Hypothalamus (tissue), 51 donors: ENCODE measurements at places on chromosomes 3 and 15.

- DNase-seq = no peak
These were observed 64.8 kb downstream of the SAMMSON start for GRCh38 chr3:70064194-70064779.

DNA sequence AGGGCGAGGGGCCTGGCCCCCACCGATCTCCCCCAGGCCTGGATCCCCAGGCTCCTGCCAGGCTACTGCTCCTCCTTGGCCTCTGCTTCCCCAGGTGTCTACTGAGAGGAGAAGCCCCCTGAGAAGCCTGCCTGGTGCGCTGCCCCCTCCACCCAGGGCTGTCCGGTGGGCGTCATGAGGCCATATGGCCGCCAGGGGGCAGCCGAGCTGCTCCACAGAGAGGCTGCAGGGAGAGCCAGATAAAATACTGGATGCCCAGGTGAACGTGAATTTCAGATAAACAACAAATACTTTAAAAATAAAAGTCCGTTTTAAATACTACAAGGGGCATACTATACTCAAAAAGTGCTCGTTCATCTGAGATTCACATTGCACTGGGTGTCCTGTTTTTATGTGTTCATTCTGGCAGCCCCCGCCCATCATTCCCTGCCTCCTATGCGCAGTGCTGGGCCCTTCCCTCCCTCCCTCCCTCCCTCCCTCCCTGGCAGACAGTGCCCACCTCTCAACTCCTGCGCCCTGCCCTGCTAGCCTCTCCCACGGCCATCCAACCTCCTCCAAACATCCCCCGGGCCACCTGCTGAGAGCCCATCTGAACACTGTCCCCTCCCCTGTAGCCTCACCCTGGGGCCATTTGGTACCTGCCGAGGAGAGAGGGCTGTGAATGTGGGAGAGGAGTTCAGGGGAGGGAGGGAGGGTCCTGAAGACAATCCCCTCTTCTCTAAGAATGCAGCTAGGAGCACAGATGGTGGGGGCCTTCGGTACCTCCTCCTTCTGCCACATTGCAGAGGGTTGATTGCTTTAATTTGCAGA lies 29.6 kb downstream of the PSTPIP1 start:
- no peak for DNase-seq

GRCh38 chr15:43769584-43770228 lies 7.1 kb downstream of the ELL3 start:
- no peak for DNase-seq

DNA sequence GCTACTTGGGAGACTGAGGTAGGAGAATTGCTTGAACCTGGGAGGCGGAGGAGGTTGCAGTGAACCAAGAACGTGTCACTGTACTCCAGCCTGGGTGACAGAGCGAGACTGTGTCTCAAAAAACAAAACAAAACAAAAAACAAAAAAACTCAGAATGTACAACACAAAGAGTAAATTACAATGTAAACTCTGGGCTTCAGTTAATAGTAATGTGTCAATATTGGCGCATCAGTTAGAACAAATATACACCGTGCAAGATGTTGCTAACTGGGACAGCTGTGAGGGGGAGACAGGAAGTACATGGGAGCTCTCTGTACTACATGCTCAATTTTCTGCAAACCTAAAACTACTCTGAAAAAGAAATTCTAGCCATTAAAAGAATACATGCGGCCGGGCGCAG lies 23.5 kb upstream of the TRPM1 start:
- no peak for DNase-seq

DNA sequence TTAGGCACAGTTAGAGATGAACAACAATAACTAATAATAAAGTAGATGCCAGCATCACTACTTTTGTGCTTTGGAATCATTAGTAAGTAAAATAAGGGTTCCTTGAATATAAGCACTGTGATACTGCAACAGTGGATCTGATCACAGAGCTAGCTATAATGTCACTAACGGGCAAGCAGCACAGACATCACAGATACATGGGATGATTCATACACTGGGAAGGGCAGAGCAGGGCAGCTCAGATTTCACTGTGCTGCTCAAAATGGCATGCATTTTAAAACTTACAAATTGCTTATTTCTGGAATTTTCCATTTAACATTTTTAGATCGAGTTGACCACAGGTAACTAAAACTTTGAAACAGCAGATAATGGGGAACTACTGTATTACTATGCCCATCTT lies 476.6 kb downstream of the FHIT start:
- no peak for DNase-seq
